ENCODE measurements at places on chromosomes 7 and 10.

GRCh38 chr7:33556472-33556871 is 348.9 kb upstream of the BMPER start:
- DNase-seq, result no peak

GRCh38 chr7:14836571-14837189 is 65.9 kb downstream of the DGKB start:
- peak; percentile 73 for DNase-seq

DNA sequence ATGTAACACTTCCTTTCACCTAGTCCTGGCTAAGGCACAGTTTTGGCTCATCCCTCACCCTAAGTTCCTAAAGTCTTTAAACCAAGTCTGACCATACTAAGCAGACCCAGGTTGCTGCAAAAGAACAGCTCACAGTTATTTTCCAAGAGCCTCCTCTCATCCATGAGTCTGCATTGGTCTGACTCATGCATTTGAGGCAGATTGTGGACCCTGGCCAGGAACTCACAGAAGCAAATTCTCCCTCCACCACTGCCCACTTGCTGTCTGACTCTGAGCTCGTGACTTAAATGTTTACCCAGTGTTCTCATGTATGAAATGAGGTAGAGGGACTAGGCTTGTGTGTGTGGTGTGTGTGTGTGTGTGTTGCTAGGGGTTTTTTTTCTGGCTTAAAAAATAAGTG is 1272.8 kb downstream of the TYW1 start:
- DNase-seq, result peak; percentile 36

GRCh38 chr7:18202315-18203045 is 174.8 kb upstream of the PRPS1L1 start:
- no peak for DNase-seq

DNA sequence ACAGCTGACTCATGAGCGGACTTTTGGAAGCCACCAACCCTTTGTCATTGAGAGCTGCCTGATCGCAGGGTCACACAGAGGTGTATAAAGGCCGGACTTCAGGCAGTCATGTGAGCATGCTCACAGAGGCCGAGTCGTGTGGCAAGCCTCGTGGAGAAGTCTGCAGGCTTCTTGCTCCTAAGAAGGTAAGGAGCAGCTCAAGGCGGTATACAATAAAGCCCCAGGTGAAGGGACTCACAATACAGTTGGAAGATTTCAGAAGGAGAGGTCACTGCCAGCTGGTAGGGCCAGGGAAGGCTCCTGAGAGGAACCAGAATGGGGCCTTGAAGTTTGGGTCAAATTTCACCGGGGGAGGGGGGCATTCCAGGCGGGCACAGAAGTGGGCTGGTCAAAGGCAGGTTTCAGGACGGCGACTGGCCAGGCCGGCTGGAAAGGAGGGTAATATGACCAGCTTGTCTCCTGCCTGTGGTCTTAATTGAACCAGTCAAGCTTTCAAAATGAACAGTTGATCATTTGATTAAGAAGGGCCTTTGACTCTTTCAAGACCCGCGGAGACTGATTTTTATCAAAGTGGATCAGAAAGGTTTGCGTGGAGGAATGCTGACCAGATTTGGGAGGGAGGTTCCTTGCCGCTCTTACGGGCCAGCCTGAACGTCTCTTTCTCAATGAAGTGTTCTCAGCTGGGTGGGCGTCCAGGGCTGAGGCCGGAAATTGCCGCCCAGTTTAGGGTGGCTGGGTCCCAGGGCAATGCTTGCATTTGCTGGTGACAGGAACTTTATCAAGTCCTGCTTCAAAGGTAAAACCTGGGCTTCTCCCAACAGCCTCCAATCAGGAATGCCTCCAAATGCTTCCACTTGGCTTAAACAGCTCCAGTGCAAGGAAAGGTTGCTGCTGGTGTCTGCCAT is 178.6 kb downstream of the EMX2 start:
- no peak for DNase-seq

GRCh38 chr10:62016623-62017490 is 115.4 kb downstream of the ARID5B start:
- DNase-seq, result no peak

DNA sequence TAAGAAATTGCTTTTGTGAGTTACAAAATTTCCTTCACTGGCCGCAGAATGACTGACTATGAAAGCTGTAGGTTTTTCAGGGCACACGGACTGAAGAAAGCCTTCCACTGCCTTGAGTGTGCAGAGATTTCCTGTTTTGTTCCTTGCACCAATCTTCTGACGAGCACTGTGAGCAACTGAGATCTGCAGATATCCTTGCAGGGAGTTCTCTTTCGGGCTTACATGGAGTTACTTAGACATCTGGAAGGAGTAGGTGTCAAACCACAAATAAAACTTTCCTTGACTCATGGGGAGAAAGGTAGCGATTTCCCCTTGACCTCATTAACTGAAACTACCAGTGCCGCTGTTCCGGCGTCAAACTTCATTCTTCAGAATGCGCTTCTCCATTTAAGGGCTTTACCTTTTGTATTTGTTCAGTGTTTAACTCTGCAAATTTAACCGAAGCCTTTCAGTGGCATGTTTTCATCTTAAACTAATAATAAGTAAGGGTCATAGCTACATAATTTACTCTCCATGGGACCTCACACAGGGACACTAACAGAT is 1175.3 kb downstream of the GATA3 start:
- DNase-seq, result no peak

DNA sequence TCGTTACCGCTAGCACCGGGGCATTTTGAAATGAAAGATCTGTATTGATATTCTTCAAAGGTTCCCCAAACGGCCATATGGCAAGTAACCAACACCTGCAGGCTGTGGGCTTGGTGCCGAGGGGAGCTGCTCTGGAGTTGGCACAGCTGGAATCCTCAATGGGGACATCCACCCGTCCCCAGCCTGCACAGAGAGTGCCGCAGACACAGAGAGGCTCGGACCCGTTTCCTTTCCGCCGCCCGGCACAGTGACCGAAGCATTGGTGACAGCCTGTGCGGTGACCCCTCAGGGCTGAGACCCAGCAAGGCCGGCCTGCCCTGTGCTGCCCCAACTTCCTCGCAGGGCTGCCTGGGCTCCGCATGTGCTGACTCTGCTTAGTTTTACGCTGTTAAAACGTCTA is 4.5 kb downstream of the CFAP46 start:
- no peak for DNase-seq

- no peak for DNase-seq
Observed at GRCh38 chr7:41130086-41130485, 572.8 kb downstream of the INHBA start.

DNA sequence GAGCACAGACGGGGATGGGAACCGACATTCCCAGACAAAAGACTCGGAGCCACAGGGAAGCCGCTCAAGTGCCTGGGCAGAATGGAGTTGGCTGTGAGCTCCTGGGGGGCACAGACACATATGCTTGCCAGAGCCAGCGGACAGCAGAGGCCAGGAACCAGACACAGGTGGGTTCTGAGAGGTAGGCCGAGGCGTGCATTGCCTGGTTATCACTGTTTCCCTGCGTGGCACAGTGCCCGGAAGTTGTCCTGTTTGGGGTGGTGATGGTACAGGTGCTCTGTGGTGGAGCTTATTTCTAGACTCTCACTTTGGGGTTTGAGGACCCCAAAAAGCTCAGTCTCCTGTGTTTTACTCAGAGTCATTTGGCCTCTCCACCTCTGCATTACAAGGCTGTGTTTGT is 2.5 kb downstream of the PALD1 start:
- no peak for DNase-seq

DNA sequence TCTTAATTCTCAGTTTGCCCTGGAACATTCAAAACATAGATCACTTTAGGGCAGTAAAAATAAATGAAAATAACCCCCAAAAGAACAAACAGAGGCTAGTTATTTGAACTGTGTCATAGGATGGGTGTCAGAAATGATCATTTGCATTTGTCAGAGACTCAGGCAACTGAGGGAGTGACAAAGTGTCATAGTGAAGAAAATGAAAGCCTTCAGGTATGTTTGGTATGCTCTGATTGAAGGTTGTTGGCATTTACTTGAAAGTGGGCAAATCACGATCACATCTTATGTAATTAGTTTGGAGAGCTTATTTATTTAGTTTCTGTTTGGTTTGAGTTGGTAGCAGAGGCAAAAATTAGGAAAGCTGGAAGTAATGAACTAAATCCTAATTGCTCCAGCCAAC is 880.9 kb downstream of the ANKRD7 start:
- DNase-seq, result no peak

- DNase-seq, result peak; percentile 94
Observed at GRCh38 chr10:4131407-4132215, 346.6 kb upstream of the KLF6 start.

- no peak for DNase-seq
Observed at GRCh38 chr10:84521013-84521412, 192.6 kb downstream of the CCSER2 start.

DNA sequence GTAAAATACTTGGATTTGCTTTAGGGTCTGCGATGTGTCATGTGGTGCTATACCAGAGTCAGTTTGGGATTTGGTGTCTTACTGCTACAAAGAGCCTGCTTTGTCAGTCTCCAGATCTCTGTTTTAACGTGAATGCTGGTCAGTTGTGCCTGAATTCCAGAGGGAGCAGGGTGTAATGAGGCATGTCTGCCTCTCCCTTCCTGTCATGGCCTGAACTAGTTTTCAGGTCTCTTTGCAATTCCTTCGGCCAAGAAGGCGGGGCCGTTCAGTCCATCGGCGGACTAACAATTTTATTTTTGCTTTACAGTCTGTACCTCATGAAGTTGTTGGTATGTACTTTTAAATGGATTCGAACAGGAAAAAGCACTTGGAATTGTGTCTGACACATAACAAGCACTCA is 465.1 kb upstream of the ADARB2 start:
- no peak for DNase-seq

- DNase-seq, result peak; percentile 37
Observed at GRCh38 chr7:35185908-35186731, 67.8 kb downstream of the TBX20 start.

GRCh38 chr7:100353685-100354330 is 4.1 kb upstream of the PILRB start:
- DNase-seq, result no peak

GRCh38 chr7:15747712-15748111 is 61.2 kb upstream of the MEOX2 start:
- DNase-seq, result no peak

DNA sequence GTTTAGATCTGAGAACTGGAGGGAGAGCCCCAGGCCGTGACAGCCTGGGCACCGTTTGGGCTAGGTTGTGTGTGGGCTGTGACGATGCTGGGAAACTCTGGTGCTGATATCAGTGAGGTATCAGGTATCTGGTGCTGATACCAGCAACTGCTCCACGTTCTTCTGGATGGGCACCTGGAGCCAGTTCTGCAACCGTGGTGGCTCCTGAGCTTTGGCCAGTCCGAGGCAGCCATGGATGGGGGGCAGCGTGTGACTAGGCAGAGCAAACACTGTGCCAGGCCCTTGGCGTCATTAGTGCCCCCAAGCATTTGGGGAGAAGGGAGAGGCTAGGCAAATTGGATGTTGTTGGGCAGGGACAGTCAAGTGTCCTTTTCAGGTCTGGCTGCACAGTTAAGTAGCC is 57.9 kb downstream of the ZNF467 start:
- no peak for DNase-seq

- peak; percentile 23 for DNase-seq
Observed at GRCh38 chr7:38524786-38525185, 106.4 kb downstream of the AMPH start.

DNA sequence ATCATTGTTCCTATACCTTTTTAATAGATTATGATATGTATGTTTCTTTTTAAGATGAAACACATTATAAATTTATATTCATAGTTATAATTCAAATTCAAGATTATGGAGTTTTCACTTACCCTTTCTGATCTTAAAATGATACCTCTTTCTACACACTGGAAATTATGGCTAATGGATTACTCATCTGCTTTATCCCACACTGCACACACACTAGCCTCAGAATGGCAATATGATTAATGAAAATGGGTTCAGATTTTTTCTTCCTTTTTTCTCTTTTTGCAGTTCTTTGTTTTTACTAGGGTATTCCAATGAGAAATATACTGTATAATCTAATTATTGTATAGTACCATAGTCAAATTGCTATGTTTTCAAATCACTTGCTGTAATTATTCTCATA is 82.3 kb upstream of the FZD1 start:
- DNase-seq, result no peak

DNA sequence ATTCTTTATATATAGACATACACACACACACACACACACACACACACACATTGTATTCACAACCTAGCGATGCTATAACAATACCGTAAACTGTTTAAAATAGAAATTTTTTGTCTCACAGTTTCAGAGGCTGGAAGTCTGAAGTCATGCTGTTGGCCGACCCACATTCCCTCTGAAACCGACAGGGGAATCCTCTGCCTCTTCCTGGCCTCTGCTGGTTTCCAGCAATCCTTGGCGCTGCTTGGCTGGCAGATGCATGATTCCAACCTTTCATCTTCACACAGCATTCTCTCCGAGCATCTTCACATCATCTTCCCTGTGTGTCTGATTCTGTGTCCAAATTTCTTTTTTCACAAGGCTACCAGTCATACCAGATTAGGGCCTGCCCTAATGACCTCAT is 94.8 kb downstream of the CCDC71L start:
- no peak for DNase-seq

- DNase-seq, result no peak
Observed at GRCh38 chr7:123724817-123725253, 24.0 kb downstream of the WASL start.

- DNase-seq, result no peak
Observed at GRCh38 chr10:101965075-101965765, 90.8 kb downstream of the ARMH3 start.

DNA sequence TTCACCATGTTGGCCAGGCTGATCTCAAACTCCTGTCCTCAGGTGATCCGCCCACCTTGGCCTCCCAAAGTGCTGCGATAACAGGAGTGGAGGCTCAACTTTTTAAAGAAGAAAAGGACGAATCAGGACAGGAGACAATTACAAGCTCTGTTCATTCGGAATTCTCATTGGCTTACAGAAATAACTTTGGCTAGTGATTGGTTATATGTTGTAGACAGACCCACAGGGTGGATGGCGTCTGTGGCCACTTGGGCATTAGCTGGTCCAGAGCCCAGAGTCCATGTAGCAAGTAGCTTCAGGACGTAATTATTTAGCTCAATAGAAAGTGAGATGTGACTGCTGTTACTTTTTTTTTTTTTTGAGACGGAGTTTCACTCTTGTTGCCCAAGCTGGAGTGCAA is 160.5 kb upstream of the TNRC18 start:
- DNase-seq, result no peak

DNA sequence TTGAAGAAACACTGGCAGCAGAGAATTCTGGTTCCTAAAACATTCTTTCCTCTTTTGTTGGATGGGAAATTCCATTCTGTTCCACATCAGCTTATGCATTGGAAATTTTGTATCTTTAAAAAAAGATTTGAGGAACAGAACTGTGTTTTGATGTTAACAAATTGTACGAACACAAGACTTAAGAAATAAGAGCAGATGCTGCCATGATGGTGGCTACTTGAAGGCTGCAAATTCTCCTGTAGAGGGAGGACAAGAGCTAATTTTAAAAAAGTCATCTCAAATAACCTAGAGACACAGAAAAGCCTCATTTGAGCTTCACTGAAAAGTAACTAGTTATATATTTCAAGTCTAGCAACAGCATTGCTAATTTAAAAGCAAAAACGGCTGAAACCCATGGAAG is 29.8 kb downstream of the NDUFB2 start:
- DNase-seq, result peak; percentile 48

DNA sequence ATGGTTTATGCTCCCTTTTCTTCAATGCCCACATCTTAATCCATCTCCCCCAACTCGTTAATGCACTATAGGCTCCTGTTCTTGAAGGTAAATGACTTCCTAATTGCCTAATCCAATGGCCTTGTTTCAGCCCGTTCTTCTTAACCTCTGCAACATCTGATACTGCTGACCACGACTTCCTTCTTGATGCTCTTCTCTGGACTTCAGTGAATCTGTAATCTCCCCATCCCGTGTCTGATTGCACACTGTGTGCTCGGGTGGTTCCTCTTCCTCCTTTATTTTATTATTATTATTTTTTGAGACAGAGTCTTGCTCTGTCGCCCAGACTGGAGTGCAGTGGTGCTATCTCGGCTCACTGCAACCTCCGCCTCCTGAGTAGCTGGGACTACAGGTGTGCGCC is 58.9 kb downstream of the HIPK2 start:
- DNase-seq, result no peak

Data from iris pigment epithelial cell (primary cell).